ENCODE measurements at places on chromosomes 12 and 14.

GRCh38 chr14:38944691-38945090 is 158.3 kb downstream of the SEC23A start:
- DNase-seq = no peak

DNA sequence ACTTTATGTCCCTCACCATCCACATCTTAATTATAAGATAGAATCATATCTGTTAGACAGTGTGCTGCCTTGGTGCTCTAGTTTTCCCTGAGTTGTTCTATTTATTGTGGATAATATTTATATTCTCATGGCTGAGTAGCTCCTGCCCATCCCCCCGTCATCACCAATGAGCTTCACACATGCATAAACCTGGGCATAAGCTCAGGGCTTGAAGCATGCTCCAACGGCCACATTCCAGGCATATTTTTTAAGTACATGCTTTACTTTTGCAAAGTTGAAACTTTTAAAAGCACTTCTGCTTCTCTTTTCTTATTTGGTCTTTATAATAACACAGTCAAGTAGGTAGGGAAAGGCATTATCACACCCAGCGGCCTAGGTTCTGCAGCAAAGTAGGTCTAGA is 3.4 kb upstream of the FBXO34 start:
- DNase-seq = no peak

DNA sequence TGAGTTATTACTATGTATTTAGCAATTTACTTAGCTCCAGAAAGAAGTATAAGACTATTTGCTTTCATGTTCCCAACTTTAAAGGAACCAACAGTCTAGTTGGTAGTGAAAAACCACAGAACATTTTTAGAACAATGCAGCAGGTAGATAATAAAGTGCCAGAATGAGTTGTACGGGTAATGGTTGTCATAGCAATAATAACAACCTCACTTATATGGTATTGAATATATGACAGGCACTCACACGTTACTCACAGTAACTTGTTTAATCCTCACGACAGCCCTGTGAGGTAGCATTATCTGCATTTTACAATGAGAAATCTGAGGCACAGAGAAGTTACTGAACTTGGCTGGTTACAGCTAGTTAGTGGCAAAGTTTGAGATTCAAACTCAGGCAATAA is 10.6 kb upstream of the GAPDH start:
- DNase-seq = no peak

- no peak for DNase-seq
Measured at GRCh38 chr12:52860102-52860823, 11.5 kb upstream of the KRT78 start.

DNA sequence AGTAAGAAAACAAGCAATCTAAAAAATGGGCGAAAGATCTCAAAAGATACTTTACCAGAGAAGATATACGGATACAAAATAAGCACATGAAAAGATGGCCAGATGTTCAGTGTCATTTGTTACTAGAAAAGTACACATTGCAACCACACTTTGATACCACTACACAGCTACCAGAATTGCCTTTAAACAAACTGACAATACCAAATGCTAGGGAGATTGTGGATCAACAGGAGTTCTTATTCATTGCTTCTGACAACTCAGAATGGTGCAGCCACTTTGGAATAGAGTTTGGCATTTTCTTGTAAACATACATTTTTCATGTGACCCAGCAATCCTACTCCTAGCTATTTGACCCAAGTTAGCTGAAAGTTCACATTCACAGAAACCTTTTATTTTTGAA is 136.3 kb downstream of the FUT8 start:
- no peak for DNase-seq

GRCh38 chr14:101217080-101217463 is 313.6 kb upstream of the RTL1 start:
- no peak for DNase-seq

GRCh38 chr12:93144109-93144508 is 215.0 kb upstream of the EEA1 start:
- no peak for DNase-seq

DNA sequence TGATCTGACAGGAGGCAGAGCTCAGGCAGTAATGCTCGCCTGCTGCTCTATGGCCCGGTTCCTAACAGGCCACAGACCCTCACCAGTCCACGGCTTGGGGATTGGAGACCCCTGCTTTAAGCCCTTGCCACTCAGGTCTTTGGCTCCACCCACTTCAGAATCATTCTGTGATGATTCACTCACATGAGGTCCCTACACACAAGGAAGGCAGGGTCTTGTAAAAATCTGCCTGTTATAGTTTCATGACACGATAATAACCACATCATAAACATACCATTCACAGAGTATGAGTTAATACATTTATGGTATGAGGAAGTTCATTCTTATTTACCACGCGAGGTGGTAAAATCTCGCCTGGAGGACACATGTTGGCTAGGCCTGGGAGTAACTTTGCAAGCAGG is 29.0 kb upstream of the MAX start:
- DNase-seq = no peak

- DNase-seq = no peak
Measured at GRCh38 chr14:70077005-70077404, 111.7 kb downstream of the SLC8A3 start.

DNA sequence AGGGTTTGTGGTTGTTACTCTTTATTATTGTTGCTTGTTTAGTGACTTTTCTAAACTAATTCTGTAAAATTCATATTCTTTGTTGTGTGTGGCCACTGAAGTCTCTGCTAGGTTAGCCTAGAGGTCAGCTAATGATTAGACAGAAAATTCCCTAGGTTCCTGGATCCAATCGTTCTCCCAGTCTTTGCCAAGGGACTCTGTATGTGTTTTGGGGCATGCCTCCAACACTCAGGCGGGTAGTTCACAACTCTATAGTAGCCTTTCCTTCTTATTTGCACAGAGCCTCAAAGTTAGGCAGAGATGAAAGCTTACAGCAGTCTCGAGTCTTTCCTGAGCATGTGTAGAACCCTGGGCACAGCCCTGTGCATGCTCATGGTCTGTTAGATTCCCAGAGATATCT is 32.7 kb upstream of the RIN3 start:
- no peak for DNase-seq

DNA sequence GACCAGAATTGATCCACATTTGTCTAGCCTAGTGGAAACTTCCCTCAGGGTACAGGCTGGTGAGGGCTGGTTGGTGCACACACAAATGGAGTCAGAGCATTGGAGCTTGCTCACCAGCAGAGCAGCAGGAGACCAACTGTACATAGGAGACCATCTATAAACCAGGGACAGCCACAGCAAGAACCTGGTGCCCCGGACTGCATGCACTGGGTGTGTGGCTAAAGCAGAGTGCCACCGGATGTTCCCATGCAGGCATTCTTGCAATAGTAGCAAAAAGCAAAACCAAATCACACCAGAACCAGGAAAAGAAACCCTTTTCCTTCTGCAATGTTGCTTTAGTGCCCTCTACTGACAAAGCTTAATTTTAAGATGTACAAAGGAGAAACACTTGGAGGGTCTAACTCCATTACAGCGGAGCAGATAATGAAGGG is 136.4 kb downstream of the MDGA2 start:
- no peak for DNase-seq

- DNase-seq = no peak
Measured at GRCh38 chr12:124515981-124516380, 51.4 kb downstream of the NCOR2 start.

DNA sequence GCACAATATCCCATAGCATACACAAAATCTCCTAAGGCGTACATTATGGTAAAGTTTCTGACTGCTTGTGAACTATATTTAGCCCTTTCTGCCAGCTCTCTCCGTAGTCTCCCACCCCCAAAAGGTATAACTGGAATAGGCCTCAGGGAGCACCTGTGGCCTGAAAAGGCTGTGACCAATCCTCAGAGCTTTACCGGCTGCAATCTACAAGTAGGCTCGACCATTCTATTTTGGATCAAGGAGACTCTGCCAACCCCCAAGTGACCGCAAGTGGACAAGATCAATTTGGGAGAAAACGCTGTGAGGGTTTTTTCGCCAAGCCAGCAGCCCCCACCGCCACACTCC is 1.2 kb downstream of the PPTC7 start:
- DNase-seq = no peak

- no peak for DNase-seq
Measured at GRCh38 chr12:6358881-6359280, 16.5 kb downstream of the SCNN1A start.

GRCh38 chr14:34373191-34373590 is 88.8 kb downstream of the SPTSSA start:
- no peak for DNase-seq
